Cardiac muscle cell (in vitro differentiated cells and primary cell): ENCODE measurements at places on chromosomes 7 and 10. TPM values are rescaled to one million over a fixed set of nuclear protein-coding genes. Genes with fewer than 3 reads are reported as not detected.
A peak's percentile ranks its signal among the peaks of the same experiment; 100 is the strongest.

GRCh38 chr10:124219062-124219461, 125.7 kb upstream of the CHST15 start:
- DNase-seq, result no peak

DNA sequence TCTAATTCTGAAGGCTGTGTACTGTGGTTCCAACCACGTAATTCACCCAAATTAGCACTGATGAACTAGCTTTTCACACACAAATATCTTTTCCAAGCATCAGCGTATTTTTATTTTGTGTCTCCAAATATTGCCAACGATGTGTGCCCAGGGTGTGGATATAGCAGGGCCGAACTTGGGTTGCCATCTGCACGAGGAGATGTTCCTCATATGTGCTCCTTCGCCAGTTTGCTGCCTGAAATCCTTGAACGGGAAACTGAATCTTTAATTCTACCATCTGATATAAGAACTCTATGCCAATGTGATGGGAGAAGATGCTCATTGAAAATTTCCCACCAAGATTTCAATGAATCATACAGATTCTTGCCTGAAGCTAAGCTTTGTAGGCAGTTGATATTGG, 121.5 kb upstream of the ZNF438 start:
- DNase-seq, result no peak

- DNase-seq, result no peak
Observed at GRCh38 chr7:82284936-82285519, 158.5 kb downstream of the CACNA2D1 start.

GRCh38 chr7:137169282-137169698, 174.2 kb downstream of the PTN start:
- DNase-seq, result peak; percentile 86

DNA sequence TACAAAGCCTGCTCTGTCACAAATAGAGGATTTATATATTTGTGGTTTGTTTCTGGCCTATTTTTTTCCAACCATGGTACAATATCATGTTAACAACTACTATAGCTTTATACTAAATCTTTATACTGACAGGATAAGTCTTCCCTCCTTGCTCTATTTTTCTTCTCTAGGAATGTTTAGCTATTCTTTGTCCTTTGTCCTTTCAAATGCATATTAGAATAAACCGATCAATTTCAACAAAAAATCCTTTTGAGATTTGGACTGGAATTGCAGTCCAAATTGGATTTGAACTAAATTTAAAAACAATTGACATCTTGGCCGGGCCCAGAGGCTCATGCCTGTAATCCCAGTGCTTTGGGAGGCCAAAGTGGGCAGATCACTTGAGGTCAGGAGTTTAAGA, 39.2 kb upstream of the CTTNBP2 start:
- no peak for DNase-seq

- no peak for DNase-seq
Observed at GRCh38 chr10:74238031-74238431, 87.0 kb downstream of the ADK start.

GRCh38 chr7:1609023-1609422, 39.2 kb upstream of the PSMG3 start:
- DNase-seq, result no peak

DNA sequence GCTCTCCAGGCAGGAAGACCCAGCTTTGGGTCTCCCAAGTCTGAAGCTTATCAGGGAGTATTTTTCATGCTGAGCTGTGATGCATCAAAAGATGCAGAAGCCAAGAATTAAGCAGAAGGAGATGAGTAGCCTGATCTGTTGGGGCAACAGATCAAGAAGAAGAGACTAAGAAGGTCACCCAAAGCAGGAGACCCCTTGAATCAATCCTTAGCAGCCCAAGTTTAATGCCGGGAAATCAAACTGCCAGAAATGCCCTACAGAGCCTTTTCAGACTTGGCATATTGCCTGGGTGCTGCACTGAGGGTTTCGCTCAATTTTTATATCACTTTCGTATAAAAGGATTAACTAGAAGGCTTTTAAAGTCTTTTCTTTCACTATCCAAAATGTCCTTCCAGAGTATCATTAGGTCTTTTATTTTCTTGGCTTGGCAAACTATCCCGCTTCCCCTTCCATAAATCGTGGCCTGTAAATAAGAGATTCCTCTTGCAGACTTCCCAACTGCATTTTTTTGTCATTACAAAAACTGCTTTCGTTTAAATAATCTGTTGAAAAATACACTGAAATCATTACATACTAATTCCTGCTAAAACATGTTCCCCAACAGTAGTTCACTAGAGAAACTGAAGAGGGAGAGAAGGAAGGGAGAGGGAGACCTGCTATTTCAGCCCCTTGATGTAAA, 49.0 kb upstream of the STK17A start:
- DNase-seq, result peak; percentile 18

DNA sequence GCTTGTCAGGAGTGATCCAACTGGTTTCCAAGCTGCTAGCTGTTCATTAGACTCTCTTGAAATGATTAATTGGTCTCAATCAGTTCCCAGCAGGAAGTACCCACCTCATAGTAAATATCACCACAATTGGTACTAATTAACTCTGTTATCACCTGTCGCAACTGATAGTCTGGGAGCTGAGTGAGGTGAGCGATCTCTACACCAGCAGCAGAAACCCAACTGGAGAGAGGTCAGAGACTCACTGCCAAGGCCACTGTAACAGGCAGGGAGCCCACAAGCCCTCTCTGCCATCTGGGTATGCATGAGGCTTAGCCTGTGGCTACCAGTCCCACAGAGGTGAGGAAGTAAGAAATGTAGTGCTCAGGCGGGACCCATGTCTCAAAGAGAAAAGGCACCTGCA, 245.5 kb downstream of the DYNC1I1 start:
- no peak for DNase-seq

DNA sequence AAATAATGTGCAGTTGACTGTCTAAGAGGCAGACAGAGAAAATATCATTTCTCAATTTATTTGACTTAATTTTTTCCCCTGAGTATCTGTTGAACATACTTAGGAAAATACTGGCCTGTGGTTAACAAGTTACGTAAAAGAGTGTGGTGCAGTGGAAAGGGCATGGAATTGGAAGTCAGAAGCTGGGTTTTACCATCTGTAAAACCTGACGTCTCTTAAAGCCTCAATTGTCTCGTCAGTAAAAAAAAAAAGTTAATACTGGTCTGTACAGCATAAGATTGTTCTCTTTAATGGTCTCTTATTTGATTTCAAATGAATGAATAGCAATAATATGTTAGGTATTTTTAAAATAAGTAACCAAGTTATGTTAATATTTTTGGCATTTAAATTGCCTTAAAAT, 67.8 kb downstream of the PHTF2 start:
- DNase-seq, result no peak

DNA sequence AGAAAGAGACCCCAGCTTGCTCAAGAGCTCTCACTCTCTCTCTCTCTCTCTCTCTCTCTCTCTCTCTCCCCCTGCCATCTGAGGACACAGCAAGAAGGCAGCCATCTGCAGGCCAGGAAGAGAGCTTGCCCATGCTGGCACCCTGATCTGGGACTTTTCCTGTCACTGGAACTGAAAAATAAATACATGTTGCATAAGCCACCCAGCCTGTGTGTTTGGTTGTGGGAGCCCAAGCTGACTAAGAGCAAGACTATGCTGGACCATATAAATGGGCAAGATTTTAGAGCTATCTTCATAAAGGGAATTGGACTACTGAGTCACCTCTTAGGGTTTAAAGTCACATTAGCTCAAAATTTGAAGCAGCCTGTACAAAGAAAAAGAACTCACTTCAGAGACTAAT, 98.6 kb downstream of the SLC16A9 start:
- no peak for DNase-seq

DNA sequence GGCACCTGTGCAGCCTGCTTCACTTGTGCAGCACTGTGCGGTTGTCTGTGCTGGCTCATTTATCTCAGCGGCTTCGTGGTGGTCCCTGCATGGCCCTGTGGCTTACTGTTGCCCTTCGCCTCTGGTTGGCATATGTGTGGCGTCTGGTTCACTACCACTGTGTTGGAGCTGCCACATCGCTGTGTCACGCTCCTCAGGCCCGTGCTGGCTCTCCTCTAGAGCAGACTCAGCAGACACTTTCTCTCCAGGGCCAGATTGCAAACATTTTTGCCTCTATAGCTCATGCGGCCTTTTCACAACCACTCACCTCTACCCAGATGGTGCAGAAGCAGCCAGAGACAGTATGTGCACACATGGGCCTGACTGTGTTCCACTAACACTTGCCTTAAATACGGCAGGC, 37.9 kb downstream of the PPP2R2D start:
- no peak for DNase-seq

- DNase-seq, result no peak
Observed at GRCh38 chr7:151442776-151443496, 3.0 kb upstream of the CRYGN start.

DNA sequence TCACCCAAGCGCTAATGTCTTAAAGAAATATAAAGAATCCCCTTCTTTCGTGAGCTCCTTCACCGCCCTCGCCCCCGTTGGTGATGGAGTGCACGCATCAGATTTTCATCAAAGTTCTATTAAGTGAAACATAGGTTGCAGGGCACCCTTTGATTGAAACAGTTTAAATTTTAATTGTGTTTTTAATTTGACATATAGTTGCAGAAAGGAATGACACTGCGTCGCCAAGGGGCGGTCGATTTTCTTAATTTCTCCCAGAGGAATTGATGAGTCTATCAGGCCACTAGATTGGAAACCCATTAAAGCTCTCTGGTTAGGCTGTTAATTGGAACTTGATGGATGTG, 4.1 kb upstream of the HMX2 start:
- DNase-seq, result no peak

DNA sequence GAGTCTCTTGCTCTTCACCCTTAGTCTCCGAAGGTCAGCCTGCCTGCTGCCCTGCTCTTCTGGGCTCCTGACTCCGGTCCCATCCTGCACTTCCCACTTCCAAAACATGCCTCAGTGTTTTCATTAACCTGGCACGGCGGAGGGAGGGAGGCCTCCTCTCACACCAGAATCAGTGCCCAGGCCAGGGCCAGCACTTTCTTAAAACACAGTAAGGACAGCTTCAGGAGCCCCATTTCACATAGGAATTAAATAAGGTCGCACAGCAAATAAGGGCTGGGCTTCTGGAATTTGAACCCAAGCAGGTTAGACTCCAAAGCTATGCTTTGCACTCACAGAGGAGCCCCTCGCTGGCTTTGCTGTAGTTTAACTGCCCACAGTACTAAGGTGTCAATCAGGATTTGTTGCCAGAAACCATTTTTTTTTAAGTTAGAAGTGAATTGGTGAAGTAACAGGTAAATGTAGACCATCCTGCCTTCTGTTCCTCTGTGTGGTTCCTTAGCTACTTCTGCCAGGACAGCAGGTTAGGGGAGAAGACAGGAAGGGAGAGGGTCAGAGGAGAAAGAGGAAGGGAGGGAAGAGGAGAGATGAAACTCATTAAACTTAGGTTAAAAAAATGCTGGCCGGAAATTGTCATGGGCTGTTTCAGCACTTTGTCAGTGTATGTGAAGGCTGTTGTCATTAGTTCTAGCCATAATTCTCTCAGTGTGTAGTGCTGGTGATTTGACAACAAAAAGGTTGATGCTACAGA, 1.1 kb downstream of the RASSF4 start:
- no peak for DNase-seq

- peak; percentile 13 for DNase-seq
Observed at GRCh38 chr7:8536431-8536830, 103.0 kb downstream of the NXPH1 start.

DNA sequence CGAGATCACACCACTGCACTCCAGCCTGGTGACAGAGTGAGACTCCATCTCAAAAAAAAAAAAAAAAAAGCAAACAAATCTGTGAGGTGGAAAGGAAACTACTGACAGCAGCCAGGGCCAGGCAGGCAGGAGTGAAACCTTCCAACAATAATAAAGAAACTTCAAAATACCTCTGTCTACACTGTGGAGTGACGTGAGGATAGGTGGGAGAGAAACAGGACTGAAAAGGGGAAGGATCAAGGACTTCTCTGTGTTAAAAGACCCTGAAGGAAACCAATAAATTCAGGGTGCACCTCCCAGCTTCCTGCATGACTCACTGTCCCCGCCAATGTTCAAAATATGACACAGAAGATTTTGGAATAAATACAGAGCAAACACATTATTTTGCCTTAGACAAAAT, 82.9 kb downstream of the KIAA1549 start:
- DNase-seq, result no peak

DNA sequence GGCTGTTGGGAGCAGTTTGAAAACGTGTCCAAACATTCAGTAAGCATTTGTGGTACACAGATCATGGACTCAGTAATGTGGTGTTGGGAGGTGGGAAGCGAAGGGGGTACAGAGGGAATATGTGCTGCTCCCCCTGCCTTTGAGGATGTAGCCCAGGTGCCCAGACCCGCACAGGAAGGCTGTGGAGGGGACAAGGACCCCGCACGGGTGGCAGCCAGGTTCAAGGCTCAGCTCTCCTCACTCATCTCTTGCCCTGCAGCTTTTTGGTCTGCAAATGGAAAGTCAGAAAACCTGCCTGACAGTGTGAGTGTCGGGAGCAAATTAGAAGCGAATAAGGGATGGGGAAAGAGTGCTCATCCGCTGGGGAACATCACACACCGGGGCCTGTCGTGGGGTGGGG, 27.3 kb upstream of the EN2 start:
- DNase-seq, result no peak

Gene VWDE
- 51.5 and 104 TPM in 2 replicates for polyA plus RNA-seq

Gene CYP3A4
- polyA plus RNA-seq, result not detected in 2 replicates

Gene CACNA2D1
- polyA plus RNA-seq, result 4.5 and 8.1 TPM in 2 replicates

Gene TMEM236
- polyA plus RNA-seq, result 0.20 TPM in 1 of 2 replicates, not detected in the other

Gene ZNF503
- polyA plus RNA-seq, result 37.3 and 41.8 TPM in 2 replicates

Gene KCNH2
- polyA plus RNA-seq, result 48.0 and 64.2 TPM in 2 replicates

Gene KCNMA1
- 1.7 and 1.9 TPM in 2 replicates for polyA plus RNA-seq
